H4 (cell line): ENCODE measurements at places on chromosomes 16 and 17. TPM values are rescaled to one million over a fixed set of nuclear protein-coding genes. Genes with fewer than 3 reads are reported as not detected.

GRCh38 chr17:43309505-43310332, 75.9 kb upstream of the RNU2-1 start:
- DNase-seq, result no peak

Gene MYOCD
- 4.9 and 9.3 TPM in 2 replicates for total RNA-seq

DNA sequence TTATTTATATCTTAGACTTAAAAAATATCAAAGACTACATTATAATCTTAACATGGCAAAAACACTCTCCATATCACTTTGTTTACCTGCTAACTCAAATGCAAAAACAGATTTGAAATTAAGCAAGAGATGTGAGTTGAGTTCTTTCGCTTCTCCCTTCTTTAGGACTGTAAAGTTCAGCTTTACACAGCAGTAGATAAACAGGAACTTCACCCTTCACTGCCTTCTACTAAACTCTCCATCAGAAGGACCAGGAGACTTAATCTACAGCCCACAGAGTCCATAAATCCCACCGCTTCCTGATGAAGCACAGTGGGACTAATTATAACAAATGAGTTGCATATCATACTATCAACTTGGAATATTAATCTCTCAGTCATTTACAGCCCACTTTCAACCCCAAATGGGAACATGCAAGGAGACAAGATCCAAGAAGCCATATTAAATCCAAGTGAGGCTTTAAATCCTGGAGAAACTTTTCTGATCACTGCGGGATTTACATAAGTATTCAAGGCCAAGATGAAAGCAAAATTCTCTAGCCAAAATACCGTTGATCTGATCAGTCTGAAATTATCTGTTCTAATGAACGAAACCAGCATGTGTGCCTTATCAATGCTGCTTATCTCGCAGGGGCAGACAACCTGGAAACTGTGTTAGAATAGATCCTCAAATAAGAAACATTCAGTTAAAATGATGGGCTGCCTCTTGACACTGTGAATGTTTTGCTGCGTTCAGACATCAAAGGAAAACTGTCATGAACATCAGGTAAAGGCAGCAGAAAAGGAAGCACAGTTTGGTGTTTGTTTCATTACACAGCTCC, 1.6 kb downstream of the AMFR start:
- no peak for DNase-seq

- no peak for DNase-seq
Measured at GRCh38 chr17:79548116-79548515, 62.7 kb downstream of the RBFOX3 start.

- no peak for DNase-seq
Measured at GRCh38 chr17:80846932-80847331, 144.7 kb upstream of the CHMP6 start.

Gene HS3ST4
- 0.04 TPM in 1 of 2 replicates, not detected in the other for total RNA-seq

DNA sequence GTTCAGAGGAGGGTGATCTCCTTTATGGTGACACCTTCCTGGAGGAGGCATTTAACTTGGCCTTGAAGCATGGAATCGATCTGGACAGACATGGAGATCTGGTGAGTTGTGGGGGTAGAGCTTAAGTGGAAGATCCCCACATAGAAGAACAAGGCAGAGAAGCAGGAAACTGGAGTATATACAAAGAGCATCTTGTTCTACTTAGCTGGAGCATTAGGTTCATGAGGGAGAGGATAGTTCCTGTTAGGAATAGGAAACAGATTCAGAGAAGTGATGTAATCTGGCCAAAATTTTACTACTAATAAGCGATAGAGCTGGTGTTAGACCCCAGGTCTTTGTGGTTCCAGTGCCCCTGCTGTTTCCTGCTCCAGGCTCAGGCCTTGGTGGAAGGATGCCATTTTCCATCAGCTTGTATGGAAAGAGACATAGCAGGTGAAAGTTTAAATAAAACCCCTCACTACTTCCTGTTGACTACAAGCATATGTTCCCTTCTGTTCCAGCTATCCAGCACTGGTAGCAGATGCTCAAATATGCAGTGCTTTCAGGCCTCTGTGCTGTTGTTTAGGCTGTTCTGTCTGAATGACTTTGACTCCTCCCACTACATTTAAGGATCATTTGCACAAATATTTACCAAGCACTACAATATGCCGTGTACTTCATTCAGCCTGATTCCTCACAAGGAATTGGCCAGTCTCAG, 9.4 kb downstream of the RPAIN start:
- no peak for DNase-seq

DNA sequence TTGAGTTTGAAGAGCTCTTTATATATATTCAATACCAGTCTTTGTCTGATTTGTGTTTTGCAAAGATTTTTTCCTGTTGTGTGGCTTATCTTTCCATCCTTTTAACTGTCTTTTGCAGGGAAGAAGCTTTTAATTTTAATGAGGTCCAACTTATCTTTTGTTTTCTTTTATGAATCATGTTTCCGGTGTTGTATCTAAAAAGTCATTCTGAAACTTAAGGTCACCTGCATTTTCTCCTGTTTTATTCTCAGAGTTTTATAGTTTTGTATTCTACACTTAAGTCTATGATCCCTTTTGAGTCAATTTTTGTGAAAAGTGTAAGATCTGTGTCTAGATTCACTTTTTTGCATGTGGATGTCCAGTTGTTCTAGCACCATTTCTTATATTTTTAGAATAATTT, 24.6 kb upstream of the COX10 start:
- DNase-seq, result no peak

DNA sequence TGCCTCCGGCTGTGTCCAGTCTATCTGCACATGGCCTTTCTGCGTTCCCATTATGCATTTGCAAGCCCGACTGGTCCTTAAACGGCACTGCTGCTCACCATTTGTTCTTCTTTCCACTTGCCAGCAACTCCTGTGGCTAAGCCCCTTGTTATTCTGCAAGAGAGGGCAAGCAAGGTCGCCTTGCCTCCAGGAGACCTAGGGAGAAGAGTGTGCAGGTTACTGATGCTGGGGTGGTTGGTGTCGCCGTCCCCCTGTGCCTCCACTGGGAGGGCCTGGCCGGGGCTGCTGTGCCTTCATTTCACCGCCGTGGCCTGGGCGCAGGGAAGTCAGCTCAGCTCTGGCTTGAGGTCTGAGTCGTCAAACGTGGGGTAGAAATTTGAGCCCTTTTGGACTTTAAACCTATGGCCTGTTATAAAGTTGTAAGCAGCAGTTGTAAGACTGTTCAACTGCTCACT, 12.7 kb downstream of the SLC6A4 start:
- no peak for DNase-seq

DNA sequence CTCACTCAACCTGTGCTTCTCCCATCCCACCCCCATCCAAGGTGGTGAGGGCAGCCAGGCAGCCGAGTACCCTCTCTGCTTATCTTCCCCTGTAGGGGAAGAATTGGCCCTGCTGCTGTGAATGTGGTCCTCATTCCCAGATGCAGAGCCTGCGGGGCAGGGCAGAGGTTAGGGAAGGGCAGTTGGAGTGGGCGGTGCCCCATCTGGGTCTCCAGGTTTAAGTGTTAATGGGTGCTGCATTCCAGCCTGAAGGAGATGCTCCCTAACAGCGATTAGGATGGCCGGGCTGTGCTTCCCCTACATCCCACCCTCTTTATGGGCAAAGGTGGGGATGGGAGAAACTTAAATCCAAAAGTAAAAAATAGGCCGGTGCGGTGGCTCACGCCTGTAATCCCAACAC, 12.1 kb downstream of the TMEM95 start:
- DNase-seq, result no peak

Gene KRT17
- 81.4 and 83.8 TPM in 2 replicates for total RNA-seq

Gene TP53TG3D
- total RNA-seq, result 0.25 TPM in 1 of 2 replicates, not detected in the other

- DNase-seq, result no peak
Measured at GRCh38 chr16:8878523-8878911, 3.6 kb upstream of the LITAFD start.

GRCh38 chr16:78289844-78290277, 190.4 kb downstream of the WWOX start:
- DNase-seq, result no peak

DNA sequence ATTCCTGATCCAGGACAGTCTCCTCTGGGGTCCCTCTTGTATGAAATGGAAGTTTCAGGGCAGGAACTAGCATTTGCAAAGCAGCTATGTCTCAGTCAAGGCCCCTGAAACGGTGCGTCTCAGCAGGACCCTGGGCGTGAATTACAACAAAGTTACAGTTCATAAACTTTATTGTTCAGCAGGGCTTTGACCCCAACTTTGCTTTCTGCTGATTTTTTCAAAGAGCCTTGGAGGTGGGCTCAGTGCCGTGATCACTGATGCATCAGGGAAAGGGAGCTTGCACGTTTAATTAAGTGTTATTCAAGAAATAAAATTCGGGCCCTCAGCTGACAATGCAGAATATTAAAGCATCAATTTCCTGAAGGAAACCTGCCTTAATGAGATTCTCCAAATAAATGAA, 260.1 kb upstream of the C16orf82 start:
- DNase-seq, result no peak

GRCh38 chr17:61219460-61219859, 180.2 kb upstream of the TBX2 start:
- DNase-seq, result no peak

Gene SGSH
- 8.5 and 12.3 TPM in 2 replicates for total RNA-seq

DNA sequence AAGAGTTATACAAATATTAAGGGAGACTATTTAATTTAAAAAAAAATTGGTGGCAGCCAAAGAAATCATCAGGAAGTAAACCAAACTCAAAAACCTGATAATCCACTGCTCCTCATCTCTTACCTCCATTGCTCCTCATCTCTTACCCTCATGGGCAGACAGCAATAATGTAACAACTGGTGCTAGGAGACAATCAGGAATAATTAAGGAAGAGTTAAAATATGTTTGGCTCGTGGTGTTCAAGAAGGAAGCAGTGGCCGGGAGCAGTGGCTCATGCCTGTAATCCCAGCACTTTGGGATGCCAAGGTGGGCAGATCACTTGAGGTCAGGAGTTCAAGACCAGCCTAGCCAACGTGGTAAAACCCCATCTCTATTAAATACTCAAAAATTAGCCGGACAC, 18.1 kb downstream of the ERN1 start:
- no peak for DNase-seq

DNA sequence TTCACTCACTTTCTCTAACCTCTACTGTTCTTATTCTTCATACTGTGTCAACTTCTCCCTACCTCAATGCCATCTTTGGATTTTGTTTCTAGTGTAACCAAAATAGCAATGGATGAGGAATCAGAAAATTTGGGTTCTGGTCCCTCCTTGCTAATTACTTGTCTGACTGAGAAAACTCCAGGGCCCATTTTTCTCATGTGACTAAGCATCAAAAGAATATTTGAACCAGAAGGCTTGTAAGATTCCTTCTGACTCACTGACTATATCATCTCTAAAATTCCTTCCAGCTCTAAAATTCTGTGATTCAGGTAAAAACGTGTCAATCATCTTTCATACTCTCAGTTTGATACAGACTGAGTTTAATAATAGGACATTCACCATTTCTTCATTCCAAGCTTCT, 57.9 kb downstream of the BRIP1 start:
- DNase-seq, result no peak

Gene SOCS3
- 29.2 and 43.0 TPM in 2 replicates for total RNA-seq

Gene TCAP
- 0.81 TPM in 1 of 2 replicates, not detected in the other for total RNA-seq

Gene HCRT
- not detected in 2 replicates for total RNA-seq

- DNase-seq, result no peak
Measured at GRCh38 chr16:85891033-85891775, 7.8 kb upstream of the IRF8 start.

DNA sequence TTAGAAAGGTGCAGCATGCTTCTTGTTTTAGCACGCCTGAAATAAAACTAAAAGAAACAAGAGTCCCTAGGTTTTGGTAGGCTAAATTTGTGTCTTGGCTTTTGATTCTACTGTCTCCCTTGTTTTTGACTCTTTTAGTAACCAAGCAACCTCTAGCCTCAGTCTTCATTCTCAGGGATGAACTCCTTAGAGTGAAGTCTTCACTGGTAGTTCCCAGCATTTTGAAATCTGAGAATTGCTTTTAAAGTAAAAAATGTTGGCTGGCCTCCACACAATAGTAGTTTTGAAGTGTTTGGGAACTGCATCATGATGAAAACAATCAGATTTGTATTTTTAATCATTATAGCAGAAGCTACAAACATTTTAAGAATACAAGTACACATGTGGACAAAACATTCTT, 6.1 kb upstream of the CDR2 start:
- DNase-seq, result no peak

Gene FOXN1
- not detected in 2 replicates for total RNA-seq

Gene CYGB
- total RNA-seq, result 0.25 and 1.8 TPM in 2 replicates

GRCh38 chr17:78673395-78673794, 96.2 kb upstream of the DNAH17 start:
- no peak for DNase-seq

DNA sequence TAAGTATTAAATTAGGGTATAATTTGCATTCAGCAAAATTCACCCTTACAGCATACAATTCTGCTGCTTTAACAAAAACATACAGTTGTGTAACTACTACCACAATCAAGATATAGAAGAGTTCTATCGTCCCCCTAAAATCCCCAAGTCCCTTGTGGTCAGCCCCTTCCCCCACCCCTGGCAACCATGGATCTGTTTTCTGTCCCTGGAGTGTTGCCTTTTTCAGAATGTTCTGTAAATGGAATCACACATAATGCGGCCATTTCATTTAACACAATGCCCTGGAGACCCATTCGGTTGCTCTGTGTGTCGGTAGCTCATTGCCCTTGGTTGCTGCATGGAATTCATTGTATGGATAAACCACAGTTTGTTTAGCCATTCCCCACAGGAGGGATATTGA, 190.2 kb downstream of the IRX5 start:
- no peak for DNase-seq

GRCh38 chr17:68470961-68471360, 13.7 kb upstream of the WIPI1 start:
- no peak for DNase-seq

DNA sequence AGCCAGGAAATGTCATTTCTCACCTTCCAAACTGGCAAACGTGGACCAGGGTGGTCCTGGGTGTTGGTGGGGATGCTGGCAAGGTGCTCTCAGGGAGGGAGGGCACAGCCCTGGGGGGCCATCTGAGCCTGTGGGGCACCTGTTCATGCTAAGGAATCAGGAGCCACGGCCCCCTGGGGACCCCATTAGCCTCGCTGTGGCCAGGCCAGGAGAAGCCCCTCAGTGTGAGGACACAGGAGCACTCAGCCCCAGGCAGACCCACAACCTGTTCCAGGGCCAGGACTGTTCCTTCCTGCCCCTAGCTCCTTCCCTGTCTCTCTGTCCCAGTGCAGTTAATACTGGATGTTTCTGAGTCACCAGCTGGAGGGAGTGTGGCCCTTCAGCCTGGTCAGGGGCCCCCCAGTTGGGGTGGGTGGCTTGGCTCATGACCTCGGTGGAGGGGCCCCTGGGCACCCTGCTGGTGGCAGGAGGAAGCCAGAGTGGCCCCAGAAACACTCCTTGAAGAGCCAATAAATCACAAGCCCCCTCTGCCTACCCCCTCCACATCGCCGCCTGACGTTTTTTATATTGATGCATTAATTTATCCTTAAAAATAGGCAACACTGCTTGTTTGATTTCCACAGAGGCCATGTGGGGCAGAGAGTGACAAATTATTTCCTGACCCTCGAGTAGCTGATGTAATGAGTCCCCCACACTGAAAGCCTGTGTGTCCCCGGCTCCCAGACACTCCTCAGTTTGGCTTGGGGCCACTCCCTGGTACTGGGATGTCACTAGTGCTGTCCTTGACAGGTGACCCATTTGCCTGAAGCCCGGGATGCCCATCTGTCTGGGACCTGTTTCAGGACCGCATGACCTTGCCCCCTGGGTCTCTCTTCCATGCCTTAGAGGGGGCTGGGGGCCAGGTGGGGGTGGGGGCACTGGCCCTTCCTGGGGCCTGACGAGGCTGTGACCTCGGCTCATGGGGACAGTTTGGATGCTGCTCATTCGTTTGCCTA, 22.3 kb downstream of the ACTG1 start:
- no peak for DNase-seq
